Foreskin keratinocyte (primary cell): ENCODE measurements at places on chromosomes 11 and 22. TPM values are rescaled to one million over a fixed set of nuclear protein-coding genes. Genes with fewer than 3 reads are reported as not detected.

Gene TSGA10IP
- not detected in 2 replicates for total RNA-seq

Gene MAJIN
- 0.04 TPM in 1 of 2 replicates, not detected in the other for total RNA-seq

Gene ZC3H12C
- 12.5 and 12.6 TPM in 2 replicates for total RNA-seq

Gene SMIM35
- not detected in 2 replicates for total RNA-seq

Gene NLRP14
- 0.04 and 0.07 TPM in 2 replicates for total RNA-seq

Gene OR8B3
- total RNA-seq: not detected in 2 replicates

Gene LDLRAD3
- 9.6 and 9.9 TPM in 2 replicates for total RNA-seq

Gene APOA4
- total RNA-seq: not detected in 2 replicates

Gene TSPAN4
- 77.6 and 85.3 TPM in 2 replicates for total RNA-seq

Gene OR6A2
- total RNA-seq: not detected in 2 replicates

Gene AIFM3
- 0.78 and 1.5 TPM in 2 replicates for total RNA-seq

Gene ART1
- total RNA-seq: not detected in 2 replicates

Gene YPEL1
- total RNA-seq: 0.14 TPM in 1 of 2 replicates, not detected in the other

Gene FXYD2
- total RNA-seq: not detected in 2 replicates

Gene CHADL
- 0.82 and 0.99 TPM in 2 replicates for total RNA-seq

Gene AMPD3
- total RNA-seq: 7.6 and 8.8 TPM in 2 replicates

Gene BIRC3
- 6.7 and 10.1 TPM in 2 replicates for total RNA-seq

Gene CEP126
- total RNA-seq: 1.2 and 1.7 TPM in 2 replicates

Gene ARL2
- 93.3 and 102 TPM in 2 replicates for total RNA-seq

Gene ALKBH8
- total RNA-seq: 12.1 and 12.9 TPM in 2 replicates

Gene OR5A1
- not detected in 2 replicates for total RNA-seq

Gene HBG2
- total RNA-seq: not detected in 2 replicates

Gene OR2D2
- total RNA-seq: 0.11 TPM in 1 of 2 replicates, not detected in the other

Gene C11orf52
- 1.2 and 2.0 TPM in 2 replicates for total RNA-seq

Gene TTC36
- not detected in 2 replicates for total RNA-seq

Gene PELI3
- total RNA-seq: 11.1 and 11.7 TPM in 2 replicates

Gene ARHGAP8
- total RNA-seq: 15.8 and 16.5 TPM in 2 replicates

Gene NAV2
- 12.1 and 12.9 TPM in 2 replicates for total RNA-seq
